Activated CD4-positive, alpha-beta T cell treated with anti-CD3 and anti-CD28 coated beads, Interleukin-2, amount 10 ng/mL, durations not matched to agents 7 days and 5 days (primary cell): ENCODE measurements at places on chromosomes 13 and 19. TPM values are rescaled to one million over a fixed set of nuclear protein-coding genes. Genes with fewer than 3 reads are reported as not detected.

The TEX26 gene
- total RNA-seq: not detected

The IGSF23 gene
- total RNA-seq: not detected

The SELENOV gene
- not detected for total RNA-seq

The LGALS4 gene
- total RNA-seq: 2.1 TPM

The OSCAR gene
- total RNA-seq: 0.32 TPM

The MBOAT7 gene
- total RNA-seq: 56.0 TPM

The SHANK1 gene
- not detected for total RNA-seq

The PNMA8A gene
- total RNA-seq: not detected

The CEACAM16 gene
- total RNA-seq: not detected

The KLF16 gene
- total RNA-seq: 25.5 TPM

The TNNI3 gene
- total RNA-seq: not detected

The ZNF8 gene
- 5.4 TPM for total RNA-seq

The CLEC17A gene
- total RNA-seq: not detected

The FFAR1 gene
- total RNA-seq: not detected

- DNase-seq: no peak
Observed at GRCh38 chr13:36966404-36966803, 32.7 kb downstream of the ALG5 start.

GRCh38 chr13:21175656-21176214, 617 bp downstream of the SKA3 start:
- no peak for DNase-seq

DNA sequence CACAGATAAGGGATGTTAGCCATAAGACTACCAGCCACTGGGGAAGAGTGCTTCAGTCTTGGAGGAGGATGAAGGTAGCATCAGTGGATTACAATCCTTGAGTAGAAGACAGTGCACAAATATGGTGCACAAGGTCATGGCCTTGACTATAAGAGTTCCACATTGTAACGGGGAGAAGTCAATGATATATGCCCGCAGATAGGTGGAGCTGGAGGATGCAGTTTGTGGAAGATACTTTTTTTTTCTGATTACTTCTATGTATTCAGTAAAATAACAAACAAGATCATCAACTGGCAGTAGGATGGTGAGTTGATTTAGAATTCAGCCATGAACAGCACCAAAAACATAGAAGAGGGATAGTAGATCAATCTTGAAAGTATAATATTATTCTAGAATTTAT, 926.8 kb upstream of the MIR17HG start:
- DNase-seq: no peak

GRCh38 chr13:74767050-74767449, 632.8 kb upstream of the KLF12 start:
- DNase-seq: no peak

- no peak for DNase-seq
Observed at GRCh38 chr13:31224963-31225559, 25.3 kb downstream of the B3GLCT start.

DNA sequence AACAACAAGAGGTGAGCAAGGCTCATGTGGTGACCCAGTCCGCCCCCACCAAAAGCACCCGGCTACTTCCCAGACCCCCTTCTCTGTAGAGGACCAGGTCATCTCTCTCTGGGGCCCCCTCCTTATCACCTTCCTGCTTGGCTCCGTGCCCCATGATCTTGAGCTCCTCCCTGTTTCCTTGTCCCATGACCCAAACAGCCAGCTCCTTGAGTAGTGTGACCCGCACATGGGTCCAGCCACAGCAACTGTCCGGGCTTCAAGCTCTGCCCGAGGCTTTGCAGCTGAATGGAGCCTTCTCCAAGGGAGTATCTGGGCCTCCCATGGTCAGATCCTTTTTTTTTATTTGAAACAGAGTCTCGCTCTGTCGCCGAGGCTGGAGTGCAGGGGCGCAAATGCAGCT, 61.8 kb downstream of the MYO9B start:
- no peak for DNase-seq

- no peak for DNase-seq
Observed at GRCh38 chr13:42746866-42747265, 34.5 kb upstream of the FAM216B start.

DNA sequence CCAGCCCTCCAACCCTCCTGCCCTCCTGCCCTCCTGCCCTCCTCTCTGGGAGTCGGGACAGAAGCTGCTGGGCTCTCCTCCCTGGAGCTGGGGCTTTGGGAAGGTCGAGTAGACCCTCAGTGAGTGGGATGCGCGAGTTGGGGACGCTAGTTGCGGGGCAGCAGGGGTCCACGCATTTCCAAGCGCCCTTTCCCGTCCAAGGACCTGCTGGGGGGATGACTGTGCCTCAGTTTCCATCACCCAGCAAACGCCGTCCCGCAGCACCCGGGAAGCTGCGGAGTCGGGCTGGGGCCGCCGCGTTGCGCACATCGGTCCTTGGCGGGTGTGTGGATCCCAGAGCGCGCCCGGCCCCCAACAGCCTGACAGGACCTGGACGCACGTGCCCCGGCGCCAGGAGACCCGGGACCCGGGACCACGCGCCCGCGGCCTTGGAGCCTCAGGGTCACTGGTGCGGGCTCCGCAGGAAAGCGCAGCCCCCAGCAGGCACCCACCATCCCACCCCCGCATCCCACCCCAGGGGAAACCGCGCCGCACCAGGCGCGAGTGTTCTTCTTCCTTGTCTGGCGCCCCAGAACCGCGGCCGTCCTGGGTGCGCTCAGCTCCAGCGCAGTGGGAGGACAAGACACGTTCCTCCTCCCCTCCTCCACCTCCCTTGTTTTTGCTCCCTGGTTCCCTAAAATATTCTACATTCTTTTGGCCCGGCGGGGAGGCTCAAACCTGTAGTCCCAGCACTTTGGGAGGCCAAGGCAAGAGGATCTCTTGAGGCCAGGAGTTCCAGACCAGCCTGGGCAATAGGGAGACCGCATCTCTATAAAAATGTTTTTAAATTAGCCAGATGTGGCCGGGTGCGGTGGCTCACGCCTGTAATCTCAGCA, 9.2 kb downstream of the ONECUT3 start:
- DNase-seq: no peak

GRCh38 chr19:5718579-5719273, 1.2 kb downstream of the LONP1 start:
- peak; percentile 56 for DNase-seq

- DNase-seq: no peak
Observed at GRCh38 chr13:44364345-44365000, 9.2 kb upstream of the SERP2 start.

GRCh38 chr13:43389983-43390382, 366.6 kb downstream of the DNAJC15 start:
- no peak for DNase-seq

DNA sequence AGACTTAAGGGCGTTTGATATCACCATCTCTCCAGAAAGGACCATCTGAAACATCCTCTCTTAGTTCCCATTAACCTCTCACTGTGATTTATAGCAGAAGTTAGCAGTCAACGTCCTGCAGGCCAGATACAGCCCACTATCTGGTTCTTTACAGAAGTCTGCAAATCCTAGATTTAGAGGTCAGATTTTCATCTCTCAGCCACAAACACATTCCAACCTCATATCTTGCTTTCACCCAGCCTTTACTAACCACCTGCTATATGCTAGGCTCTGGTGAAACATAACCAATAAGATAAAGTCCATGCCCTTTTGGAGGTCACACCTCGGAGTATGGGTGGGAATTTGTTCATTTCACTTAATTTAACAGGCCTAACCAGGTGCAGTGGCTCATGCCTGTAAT, 76.8 kb upstream of the CACNA1A start:
- DNase-seq: no peak

DNA sequence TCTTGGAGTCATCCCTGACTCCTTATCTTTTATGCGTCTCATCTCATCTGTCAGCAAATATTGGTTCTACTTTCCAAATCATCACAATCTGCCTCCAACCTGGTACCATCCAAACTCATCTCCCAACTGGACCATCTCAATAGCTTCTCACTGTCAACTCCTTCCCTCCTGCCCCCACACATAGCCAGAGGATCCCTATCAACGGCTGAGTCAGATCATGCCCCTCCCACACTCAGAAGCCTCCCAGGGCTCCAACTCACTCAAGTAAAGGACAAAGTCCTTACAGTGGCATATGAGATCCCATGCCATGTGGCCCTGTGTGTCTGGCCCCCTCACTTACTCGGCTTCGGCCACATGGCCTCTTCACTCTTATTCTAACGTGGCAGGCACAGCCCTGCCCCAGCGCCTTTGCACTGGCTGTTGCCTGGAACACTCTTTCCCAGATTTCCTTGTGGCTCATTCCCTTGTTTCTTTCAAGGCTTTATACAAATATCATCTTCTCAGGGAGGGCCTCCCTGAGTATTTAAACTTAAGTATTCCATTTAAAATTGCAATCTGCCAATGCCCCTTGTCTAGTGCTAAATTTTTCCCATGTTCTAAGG, 4.3 kb downstream of the SPRED3 start:
- DNase-seq: no peak

GRCh38 chr13:50203256-50203941, 188.2 kb downstream of the KCNRG start:
- DNase-seq: no peak

DNA sequence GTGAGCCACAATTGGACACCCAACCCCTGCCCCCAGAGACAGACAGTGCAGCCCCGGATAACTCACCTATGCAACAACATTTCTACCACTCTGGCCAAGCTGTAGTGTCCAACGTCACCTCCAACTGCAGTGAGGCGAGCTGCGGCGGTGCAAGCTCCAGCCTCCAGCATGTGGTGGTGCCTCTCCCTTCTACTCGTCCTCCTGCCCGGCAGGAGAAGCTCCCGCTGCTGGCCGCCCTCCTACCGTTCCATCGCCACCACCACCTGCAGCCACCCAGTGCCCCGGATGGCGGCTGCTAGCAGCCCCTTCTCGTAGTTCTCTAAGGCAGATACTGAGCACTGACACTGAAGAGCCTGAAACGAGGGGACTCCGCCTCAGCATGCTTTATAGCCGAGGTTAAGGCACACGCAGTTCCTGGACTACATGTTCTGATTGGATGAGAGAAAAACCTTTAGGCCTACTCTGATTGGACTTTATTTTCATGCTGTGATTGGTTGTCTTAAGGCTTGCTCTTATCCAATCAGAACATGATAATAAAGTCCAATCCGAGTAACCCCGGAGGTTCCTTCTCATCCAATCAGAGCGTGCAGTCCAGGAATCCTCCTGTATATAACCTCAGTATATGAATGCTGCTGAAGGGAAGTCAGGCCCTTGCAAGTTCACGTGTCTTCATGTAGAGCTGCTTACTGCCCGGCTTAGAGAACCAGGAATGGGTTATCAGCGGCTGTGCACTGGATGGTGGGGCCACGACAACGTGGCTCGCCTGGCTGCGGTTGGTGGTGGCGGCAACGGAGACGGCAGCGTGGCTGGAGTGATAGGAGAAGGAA, 63.5 kb downstream of the TUBA3C start:
- no peak for DNase-seq
